ENCODE measurements at places on chromosomes 1 and 21.

DNA sequence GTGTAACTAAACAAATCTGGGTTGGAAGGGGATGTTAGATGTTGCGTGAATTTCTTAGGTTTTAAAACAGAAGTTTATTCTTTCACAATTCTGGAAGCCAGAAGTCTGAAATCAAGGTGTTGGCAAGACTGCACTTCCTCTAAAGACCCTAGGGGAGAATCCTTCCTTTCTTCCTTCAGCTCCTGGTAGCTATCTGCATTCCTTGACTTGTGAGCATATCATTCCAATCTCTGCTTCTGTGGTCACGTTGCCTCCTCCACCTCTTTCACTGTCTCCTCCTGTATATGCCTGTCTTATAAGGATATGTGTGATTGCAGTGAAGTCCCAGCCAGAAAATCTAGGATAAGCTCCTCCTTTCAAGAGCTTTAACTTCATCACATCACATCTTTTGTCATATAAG, 7.7 kb downstream of the CHRM3 start:
- no peak for DNase-seq

GRCh38 chr1:1862905-1863547, 27.9 kb downstream of the GNB1 start:
- no peak for DNase-seq

GRCh38 chr1:85343612-85344255, 67.3 kb upstream of the BCL10 start:
- DNase-seq = no peak

- DNase-seq = no peak
Measured at GRCh38 chr21:45764792-45765191, 121.3 kb downstream of the PCBP3 start.

- no peak for DNase-seq
Measured at GRCh38 chr1:114135786-114136185, 17.9 kb downstream of the SYT6 start.

DNA sequence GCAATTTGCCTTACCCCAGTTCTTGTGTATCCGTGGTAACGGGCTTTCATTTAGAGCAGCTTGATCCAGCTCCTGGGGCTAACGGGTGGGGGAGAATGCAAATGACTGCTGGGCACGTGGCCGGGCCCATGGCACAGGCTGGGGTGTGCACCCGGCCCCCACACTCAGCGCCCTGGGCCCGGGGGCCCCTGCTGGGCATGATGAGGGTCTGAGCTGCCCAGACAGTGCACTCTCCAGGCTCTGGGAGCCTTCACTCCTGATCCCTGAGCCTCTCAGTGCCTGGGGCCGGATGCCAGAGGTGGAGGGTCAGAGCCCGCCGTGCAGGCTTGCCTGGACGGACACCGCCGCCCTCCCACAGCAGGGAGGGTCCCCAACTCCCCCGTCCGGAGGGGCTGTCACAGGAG, 20.1 kb upstream of the PEX10 start:
- no peak for DNase-seq

All from coronary artery (tissue), 2 donors.